ENCODE measurements at places on chromosomes 6 and 20. TPM values are rescaled to one million over a fixed set of nuclear protein-coding genes. Genes with fewer than 3 reads are reported as not detected.

FRMD1 gene
- not detected for total RNA-seq

BHLHE23 gene
- not detected for total RNA-seq

MATN4 gene
- total RNA-seq, result not detected

EPB41L1 gene
- 0.64 TPM for total RNA-seq

PPIL6 gene
- total RNA-seq, result 0.73 TPM

DNA sequence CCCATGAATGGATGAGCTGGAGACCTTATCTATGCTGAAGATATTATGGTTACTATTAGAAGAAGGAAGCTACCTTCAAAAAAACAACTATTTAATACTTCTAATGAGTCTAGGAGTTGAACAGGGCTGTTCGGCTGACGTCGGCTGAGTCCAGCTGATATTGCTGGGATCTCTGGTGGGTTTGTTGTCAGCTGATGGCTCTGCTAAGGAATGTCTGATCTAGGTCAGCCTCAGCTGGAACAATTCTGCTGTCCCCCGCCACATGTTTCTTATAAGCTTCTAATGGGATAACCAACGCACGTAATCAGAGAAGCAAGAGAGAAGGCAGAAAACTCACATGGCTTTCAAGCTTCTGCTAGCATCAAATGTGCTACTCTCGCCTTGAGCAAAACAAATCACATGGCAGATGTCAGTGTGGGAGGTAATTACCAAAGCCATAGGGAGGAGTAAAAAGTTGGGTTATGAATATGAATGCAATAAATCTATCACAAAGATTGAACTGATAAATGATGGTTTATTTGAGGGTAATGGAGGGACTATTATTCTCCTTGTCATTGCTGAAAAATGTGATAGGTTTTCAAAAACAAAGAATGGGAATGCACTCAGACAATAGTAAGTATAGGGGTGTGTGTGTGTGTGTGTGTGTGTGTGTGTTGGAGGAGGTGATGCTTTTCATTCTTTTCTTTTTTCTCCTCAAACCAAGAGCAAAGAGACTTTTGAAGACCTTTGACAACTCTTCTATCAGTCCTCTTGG lies 71.5 kb downstream of the BTBD3 start:
- no peaks in the 10 kb centered on the region for H3K4me1 ChIP-seq
- H3K4me3 ChIP-seq, result no peak overlapping the region
- H3K27ac ChIP-seq, result no peak overlapping the region
- no peaks in the 10 kb centered on the region for H3K27me3 ChIP-seq
- no peak for DNase-seq

DNA sequence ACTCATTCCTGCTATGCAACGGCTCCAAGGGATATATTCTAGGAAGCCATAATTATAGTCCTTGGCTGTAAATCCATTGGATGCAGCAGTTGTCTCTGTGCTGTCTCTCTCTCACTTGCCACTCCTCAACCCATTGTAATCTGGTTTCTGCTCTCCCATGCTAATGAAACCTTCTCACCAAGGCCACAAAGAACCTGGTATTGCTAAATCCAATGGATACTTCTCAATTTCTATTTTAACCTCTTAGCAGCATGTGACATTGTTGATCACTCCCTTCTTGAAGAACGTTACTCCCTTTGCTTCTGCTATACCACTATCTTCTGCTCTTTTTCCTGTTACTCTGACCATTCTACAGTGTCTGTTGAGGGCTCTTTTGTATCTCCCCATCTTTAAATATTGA lies 39.8 kb upstream of the GCLC start:
- no peak overlapping the region for H3K27ac ChIP-seq
- H3K4me1 ChIP-seq, result peaks cover 12% of the 10 kb centered on the region
- no peaks in the 10 kb centered on the region for H3K36me3 ChIP-seq
- H3K27me3 ChIP-seq, result no peaks in the 10 kb centered on the region

DNA sequence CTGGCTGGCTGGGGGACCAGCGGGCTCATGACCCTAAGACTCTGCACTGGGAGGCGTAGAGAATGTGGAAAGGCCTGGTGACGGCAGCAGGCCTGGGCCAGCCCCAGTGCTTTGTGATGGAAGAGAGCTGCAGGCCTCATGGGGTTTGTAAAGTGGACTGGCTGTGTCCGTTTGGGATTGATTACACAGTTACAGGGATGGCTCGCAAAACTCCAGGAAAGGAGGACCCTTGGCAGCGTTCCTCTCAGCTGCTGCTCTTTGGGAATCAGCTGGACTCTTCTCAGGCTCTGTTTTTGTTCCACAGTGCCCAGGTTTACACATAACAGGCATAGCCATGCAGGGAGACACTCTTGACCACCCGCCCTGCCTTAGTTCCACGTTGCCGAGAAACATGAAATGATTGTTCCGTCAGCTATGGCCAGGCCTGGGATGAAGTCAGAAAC lies 89.0 kb downstream of the SLX4IP start:
- H3K27me3 ChIP-seq, result no peaks in the 10 kb centered on the region
- no peak overlapping the region for H3K4me3 ChIP-seq
- no peak for DNase-seq
- peaks cover 18% of the 10 kb centered on the region for H3K36me3 ChIP-seq
- peaks cover 11% of the 10 kb centered on the region for H3K4me1 ChIP-seq

DNA sequence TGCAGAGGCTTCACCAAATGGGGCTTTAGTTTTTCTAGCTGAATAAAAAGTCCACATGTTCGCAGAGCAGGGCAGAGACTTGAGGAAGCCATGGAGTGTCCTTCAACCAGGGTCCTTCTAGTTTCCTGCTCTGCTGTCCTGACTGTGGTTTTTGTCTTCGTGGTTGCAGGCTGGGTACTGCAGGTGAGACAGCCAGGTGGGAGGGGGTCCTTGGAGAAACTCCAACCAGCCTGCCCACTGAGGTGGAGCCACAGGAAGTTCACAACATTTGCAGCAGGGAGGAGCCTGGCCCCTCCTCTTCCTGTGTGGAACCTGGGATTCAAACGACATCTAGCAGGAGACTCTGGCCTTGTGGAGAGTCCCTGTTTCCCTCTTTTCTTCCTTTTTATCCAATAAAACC lies 68.8 kb upstream of the MYLIP start:
- H3K27me3 ChIP-seq, result no peaks in the 10 kb centered on the region
- H3K4me1 ChIP-seq, result no peaks in the 10 kb centered on the region
- H3K36me3 ChIP-seq, result no peaks in the 10 kb centered on the region
- no peak overlapping the region for H3K4me3 ChIP-seq
- DNase-seq, result no peak

- no peaks in the 10 kb centered on the region for H3K36me3 ChIP-seq
- DNase-seq, result no peak
- no peak overlapping the region for H3K27ac ChIP-seq
Measured at GRCh38 chr6:121695329-121695728, 259.9 kb downstream of the GJA1 start.

DNA sequence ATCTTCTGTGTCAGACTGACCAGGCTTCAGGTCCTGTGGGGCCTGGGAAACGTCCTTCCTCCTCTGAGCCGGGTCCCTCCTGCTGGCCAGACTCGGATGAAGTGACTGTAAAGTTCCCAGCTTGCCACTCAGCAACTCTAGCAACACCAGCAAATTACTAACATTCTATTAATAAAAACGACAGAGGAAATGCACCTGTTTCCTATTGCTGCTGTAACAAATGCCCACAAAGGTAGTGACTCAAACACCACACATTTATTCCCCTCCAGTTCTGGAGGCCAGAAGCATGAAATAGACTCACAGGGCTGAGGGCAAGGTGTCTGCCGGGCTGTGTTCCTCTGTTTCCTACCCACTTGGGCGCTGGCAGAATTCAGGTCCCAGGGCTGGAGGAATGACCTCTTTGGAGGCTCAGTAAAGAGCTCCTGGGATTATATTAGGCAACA lies 48.8 kb downstream of the CTCFL start:
- peaks cover 87% of the 10 kb centered on the region for H3K4me1 ChIP-seq
- H3K27me3 ChIP-seq, result no peaks in the 10 kb centered on the region
- peak overlapping the region; percentile 90 for H3K27ac ChIP-seq
- H3K36me3 ChIP-seq, result no peaks in the 10 kb centered on the region
- DNase-seq, result peak; percentile 27

DNA sequence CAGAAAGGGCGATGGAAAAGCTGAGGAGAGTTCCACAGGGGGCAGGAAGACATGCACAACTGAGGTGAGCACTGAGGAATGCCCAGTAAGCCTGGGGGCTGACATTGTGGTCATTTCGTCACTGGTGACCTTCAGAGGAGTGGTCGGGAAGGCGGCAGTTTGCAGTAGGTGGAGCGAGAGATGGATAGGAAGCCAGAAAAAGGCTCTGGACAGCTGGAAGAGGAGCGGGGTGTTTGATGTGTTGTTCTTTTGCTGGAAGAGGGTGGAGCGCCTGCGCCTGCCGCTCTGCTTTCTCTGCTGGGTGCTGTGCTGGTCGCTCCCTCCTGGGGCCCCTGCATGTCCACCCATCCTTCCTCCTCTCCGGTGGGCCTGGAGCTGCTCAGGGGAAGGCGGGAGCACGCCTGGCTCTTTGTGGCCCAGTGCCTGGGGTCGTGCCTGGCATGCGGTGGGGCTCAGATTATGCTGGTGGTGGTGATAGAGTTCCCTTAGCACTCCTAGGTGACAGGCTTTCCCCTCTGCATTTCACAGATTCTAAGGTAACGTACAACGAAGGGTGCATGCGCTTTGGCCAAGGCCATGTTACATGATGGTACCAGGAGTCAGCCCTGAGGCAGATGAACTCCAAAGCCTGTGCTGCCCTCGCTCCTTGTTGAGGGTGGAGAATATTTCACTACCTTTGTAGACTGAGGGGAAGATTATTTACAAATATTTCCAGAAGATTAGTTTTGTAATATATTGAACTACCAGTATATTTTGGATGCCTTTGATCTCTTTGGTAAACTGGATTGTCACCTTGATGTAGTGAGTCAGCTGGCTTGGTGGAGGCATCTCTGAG lies 20.9 kb downstream of the ARID1B start:
- no peak for DNase-seq
- H3K4me1 ChIP-seq, result peaks cover 83% of the 10 kb centered on the region
- peaks cover 25% of the 10 kb centered on the region for H3K36me3 ChIP-seq
- no peaks in the 10 kb centered on the region for H3K27me3 ChIP-seq
- H3K4me3 ChIP-seq, result no peak overlapping the region

DNA sequence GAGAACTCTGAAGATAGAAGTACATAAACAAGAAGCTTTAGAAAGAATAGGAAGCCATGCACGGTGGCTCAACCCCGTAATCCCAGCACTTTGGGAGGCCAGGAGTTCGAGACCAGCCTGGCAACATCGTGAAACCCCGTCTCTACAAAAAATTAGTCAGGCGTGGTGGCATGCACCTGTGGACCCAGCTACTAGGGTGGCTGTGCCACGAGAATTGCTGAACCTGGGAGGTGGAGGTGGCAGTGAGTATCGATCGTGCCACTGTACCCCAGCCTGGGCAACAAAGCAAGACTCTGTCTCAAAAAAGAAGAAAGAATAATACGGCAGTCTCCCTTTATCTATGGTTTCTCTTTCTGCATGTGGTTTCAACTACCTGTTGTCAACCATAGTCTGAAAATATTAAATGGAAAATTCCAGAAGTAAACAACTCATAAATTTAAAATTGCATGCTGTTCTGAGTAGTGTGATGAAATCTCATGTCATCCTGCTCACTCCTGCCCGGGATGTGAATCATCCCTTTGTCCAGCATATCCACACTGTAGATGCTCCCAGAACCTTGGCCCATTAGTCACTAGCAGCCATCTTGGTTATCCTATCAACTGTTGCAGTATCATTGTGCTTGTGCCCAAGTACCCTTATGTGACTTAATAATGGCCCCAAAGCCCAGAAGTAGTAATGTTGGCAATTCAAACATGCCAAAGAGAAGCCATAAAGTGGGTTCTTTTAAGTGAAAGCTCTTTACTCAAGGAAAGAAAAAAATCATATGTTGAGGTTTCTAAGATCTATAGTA lies 22.1 kb downstream of the DEK start:
- no peak overlapping the region for H3K27ac ChIP-seq
- DNase-seq, result no peak
- peaks cover 74% of the 10 kb centered on the region for H3K36me3 ChIP-seq
- H3K27me3 ChIP-seq, result no peaks in the 10 kb centered on the region
- peaks cover 8% of the 10 kb centered on the region for H3K4me1 ChIP-seq

DNA sequence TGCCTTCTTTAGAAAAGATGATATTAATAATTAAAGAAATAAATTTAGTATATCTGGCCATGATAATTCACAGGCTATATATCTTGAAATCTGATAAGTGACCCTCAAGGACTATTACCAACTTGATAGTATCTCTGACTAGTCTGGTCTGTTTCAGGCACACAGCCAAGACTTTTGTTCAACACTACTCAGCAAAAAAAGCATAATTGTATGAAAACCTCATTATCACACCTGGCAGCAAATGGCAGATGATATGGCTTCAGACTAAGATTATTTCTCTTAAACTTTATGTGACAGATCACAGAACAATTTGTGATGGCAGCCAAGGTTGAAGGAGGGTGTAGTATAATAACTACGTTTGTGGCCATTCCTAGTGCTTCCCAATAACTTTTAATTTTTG lies 114.7 kb downstream of the RWDD2A start:
- H3K27me3 ChIP-seq, result no peaks in the 10 kb centered on the region
- no peaks in the 10 kb centered on the region for H3K36me3 ChIP-seq
- DNase-seq, result no peak
- no peak overlapping the region for H3K4me3 ChIP-seq
- no peaks in the 10 kb centered on the region for H3K4me1 ChIP-seq

Data from activated B cell treated with CpG ODN at 0.5 μM for 24 hours (primary cell).